GM04503 (cell line): ENCODE measurements at places on chromosomes 6 and 20.

GRCh38 chr20:2212456-2213015 lies 83.3 kb upstream of the TGM3 start:
- no peak for DNase-seq

- DNase-seq = no peak
Observed at GRCh38 chr6:73857341-73857890, 161.4 kb downstream of the CD109 start.

DNA sequence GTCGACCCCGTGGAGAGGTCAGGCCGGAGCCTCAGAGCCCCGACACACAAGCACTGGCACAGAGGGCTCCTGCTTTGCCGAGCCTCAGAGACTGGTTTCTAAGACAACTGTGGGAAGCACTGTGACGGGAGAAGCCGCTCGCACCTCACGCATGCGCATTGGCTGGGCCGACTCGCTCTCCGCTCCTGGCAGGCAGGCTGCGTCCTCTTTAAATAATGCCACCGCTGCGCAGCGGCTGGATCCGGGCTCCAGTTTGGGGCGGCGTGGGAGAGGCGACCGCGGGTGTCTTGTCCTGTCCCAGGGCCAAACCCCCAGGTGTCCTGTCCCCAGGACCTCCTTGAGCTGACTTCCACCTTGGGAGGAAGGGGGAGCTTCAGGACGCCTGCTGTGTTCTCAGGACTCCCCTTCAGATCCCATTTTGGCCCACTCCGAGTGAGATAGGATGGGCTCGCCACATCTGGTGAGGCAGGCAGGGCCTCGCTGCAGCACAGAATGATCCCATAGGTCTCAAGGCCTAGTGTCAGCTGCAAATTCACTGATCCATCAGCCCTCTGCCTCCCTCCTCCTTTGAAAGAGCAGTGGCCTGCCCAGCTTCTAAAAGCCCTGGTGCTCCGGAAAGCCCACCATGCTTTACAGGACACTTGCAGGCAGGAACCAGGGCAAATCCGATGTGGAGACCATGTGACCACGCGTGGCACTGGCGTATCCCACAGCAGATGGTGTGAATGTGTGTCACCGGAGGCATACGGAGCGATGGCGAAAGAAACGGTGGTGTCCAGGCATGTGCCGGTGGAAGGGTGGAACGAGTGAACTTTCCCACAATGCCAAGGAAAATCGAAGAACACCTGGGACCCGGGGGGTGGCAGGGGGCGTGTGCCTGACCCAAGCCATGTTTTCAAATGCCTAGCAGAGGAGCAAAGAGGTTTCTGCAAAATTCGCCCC lies 169.3 kb upstream of the ZNF337 start:
- no peak for DNase-seq

DNA sequence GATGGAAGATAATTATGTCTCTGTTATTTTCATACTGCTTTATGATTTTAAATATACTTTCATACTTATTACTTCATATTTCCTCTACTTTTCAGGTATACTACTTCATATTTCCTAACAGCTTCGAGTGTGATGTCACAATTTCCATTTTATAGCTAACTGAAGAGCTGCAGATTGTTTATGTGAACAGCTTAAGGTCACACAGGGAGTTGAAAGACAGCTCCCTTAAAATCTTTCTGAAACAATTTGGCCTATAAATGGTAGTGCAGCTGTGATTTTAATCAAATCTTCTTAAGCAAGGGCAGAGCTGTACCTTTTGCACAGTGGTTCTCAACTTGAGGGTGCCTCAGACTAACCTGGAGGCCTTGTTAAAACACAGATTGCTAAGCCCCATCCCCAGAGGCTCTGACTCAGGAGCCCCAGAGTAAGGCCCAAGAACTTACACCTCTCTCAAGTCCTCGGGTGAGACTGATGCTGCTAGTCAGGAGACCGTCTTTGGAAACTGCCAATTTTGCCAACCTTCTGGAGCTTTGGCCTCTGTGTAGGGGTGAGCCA lies 347.0 kb upstream of the HSF2 start:
- no peak for DNase-seq

- no peak for DNase-seq
Observed at GRCh38 chr20:20411402-20411801, 43.5 kb downstream of the INSM1 start.

- no peak for DNase-seq
Observed at GRCh38 chr6:45479834-45480751, 102.4 kb upstream of the SUPT3H start.

GRCh38 chr6:30185846-30186484 lies 22.6 kb downstream of the TRIM15 start:
- no peak for DNase-seq

GRCh38 chr6:136563386-136564152 lies 13.3 kb upstream of the MAP7 start:
- no peak for DNase-seq
